Stimulated activated CD4-positive, alpha-beta T cell treated with anti-CD3 and anti-CD28 coated beads, TNF-alpha, amount 100 ng/mL, for 1 hour (primary cell): ENCODE measurements at places on chromosomes 4 and X.

DNA sequence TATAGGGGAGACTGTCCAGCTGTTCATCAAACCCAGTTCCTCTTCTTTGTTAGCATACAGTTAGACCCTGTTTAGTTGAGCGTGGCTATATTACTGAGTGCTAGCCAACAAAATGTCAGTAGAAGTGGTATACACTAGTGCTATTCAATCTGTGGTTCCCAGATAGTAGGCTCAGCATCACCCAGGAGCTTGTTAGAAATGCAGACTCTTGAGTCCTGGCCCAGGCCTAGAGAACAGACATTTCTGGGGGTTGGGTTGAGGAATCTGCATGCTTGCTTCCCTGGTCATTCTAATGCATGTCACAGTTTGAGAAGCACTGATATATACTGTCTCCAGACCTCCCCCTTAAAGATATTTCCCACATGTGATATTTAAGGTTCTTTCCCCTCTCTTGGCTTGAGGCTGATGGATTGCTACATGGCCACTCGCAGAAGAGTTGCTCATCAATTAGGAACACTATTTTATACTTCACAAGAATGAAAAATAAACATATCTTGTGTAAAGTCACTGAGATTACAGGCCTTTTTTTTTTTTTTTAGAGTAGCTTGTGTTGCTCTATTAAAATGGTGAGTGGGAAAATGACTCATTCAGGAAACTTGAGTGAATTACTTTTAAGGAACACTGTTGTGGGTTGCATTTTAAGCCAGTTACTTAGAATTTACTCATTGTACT is 289.0 kb downstream of the STIM2 start:
- no peak for DNase-seq

GRCh38 chr4:114223580-114223979 is 244.1 kb upstream of the ARSJ start:
- DNase-seq = no peak

GRCh38 chrX:7115557-7115956 is 32.0 kb upstream of the STS start:
- DNase-seq = no peak

- DNase-seq = no peak
Observed at GRCh38 chr4:7189475-7190277, 2.7 kb upstream of the SORCS2 start.

DNA sequence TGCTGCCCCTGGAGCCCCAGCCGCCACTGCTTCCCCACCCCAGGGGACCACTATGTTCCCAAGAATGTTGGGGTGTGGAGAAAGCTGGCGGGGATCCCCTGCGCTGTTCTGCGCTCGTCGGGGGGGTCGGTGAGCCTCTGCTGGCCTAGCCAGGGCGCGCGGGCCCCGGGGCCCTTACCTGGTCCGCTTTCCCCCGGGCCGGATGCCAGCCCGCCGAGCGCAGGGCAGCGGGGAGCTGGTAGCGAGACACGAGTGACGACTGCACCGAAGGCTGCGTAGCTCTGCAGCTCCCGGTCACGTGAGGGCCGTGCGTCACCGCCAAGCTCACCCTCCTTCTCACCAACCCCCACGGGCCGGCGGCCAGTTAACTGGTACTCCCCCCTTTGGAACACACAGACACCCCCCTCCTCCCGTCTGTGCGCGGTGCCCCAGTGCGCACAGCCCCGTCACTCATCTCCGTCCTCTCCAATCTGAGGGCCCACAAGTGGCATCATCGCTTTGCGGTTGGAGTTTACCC is at the start of gene BEX1:
BEX1 (minus strand) TSS at position 254 of the 517 bp plus-strand sequence. CDS start 897 bp downstream, outside the sequence.
- no peak for DNase-seq

DNA sequence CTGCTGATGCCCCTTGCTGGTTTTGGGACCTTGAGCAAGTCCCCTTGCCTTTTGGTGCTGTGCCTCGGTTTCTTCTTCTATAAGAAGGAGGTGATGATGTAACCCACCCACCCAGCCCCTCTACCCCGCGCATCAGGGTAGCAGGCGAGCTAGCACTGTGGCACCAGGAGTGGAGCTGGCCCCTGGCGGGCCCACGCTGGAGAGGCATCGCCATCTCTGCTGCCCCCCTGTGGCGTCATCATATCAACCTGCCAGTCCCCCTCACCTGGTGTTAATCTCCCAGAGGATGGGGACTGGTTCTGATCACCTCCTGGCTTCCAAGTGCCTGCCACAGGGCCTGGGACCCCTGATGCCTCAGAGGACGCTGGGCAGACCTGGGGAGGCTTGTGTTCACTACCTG is 6.3 kb upstream of the SORCS2 start:
- no peak for DNase-seq

GRCh38 chr4:150145946-150146340 is 67.7 kb downstream of the DCLK2 start:
- DNase-seq = no peak

GRCh38 chr4:129490516-129490915 is 394.6 kb downstream of the C4orf33 start:
- DNase-seq = no peak

GRCh38 chrX:124504111-124504983 is 158.0 kb downstream of the SH2D1A start:
- no peak for DNase-seq

DNA sequence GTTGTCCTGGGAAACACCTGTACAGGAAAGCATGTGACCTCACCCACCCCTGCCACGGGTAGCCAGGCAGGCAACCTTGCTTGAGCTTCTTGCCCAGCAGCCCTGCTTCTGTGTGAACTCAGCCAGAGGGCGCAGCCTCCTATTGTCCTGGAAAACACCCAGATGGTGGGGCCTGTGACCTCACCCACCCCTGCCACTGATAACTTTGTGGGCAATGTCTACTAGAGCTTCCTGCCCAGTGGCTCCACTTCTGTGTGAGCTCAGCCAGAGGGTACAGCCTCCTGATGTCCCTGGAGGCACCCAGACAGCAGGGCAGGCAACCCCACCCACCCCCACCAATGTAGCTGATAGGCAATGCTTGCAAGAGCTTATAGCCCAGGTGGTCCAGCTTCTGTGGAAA is 146.3 kb downstream of the DTHD1 start:
- DNase-seq = no peak

GRCh38 chrX:153411255-153411987 is at the start of gene ZFP92:
ZFP92 (plus strand) TSS chrX:153411472; CDS start chrX:153418323, 6,851 bp downstream.
- DNase-seq = no peak

DNA sequence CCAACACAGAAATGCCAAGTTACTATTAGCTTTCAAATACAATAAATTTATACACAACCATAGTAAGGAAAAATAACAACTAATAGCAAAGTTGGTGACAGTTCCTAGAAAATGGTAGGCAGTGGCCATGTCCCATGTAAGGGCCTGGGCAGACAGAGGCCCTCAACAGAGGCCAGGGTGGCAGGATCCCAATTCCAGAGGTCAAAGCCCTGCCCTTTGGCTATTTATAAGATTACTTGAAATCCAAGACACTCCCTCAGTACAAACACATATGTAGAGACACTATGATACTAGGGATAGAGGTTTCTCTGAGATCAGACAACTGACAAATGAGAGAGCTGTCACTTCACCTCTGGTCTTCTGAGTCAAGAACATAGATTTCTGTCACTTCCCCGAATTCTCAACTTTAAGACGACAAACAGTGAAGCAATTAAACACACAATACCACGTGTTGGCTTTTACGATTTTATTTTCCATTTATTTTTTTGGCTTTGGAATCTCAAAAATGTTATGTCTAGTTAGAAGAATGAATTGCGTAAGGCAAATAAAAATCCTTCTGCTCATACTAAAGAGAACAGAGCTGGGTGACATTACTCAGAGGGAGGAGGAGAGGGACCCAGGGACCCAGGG is 16.3 kb upstream of the MAOB start:
- no peak for DNase-seq

- DNase-seq = no peak
Observed at GRCh38 chr4:15652841-15653240, 2.3 kb downstream of the FBXL5 start.

- DNase-seq = no peak
Observed at GRCh38 chr4:188194421-188194820, 55.2 kb downstream of the TRIML1 start.

- DNase-seq = no peak
Observed at GRCh38 chr4:163976588-163976987, 482.1 kb downstream of the TMA16 start.

- DNase-seq = no peak
Observed at GRCh38 chr4:113423631-113424030, 337.9 kb downstream of the CAMK2D start.

- DNase-seq = no peak
Observed at GRCh38 chr4:159145318-159145991, 42.6 kb downstream of the RAPGEF2 start.

- no peak for DNase-seq
Observed at GRCh38 chr4:133968174-133968573, 233.4 kb downstream of the PABPC4L start.

DNA sequence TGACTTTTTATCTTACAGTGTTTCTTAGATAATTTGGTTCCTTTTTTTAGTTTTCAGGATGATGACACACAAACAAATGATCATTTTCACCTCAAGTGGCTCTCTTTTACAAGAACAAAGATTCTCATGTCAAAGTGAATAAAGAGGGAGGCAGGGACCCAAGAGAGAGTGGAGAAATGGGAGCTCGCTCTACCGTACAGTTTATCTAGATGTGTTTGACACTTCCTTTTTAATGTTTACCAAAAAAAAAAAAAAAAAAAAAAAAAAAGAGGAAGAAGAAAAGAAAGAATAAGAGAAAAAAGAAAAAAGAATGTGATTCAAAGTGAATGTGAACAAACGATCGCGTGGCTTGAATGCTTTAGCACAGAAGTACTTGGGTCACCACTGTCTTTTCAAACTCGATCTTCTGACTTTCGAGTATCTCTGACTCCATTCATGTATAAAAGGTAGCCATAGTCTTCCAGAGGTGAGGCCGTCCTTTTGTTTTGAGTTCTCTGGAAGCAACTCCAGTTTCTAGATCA is 75.6 kb upstream of the GRXCR1 start:
- DNase-seq = no peak

DNA sequence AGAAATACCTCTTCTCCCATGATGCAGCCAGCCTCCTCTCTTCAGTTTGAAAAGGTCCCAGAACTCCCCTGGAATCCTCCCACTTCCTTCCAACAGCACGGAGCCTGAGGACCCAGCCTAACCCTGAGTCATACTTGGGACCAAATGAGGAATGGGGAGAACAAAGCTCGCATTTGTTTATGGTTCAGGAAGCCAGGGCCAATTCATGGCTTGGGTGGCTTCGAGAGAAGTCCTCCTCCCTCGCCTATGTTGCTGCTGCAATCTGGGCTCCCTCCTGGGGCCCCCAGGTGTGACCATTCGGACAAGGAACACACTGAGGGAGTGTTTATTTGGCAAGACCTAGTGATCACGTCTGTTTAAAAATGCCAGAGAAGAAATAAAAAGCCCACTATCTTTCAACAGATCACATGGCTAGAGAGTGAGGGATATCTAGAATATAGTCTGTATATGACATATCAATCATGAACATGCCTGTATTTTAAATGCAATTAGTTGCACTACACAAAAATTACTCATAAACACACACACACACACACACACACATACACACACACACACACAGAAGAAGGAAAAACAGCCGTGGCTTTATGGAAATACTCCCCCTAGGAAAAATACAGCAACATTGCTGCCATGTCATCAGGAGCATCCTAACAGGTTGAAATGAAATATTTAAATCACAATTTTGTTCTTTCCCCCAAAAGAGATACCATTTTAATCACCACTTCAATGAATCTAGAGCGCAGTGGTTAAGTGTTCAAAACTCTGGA is 155.7 kb upstream of the MAP3K15 start:
- no peak for DNase-seq

DNA sequence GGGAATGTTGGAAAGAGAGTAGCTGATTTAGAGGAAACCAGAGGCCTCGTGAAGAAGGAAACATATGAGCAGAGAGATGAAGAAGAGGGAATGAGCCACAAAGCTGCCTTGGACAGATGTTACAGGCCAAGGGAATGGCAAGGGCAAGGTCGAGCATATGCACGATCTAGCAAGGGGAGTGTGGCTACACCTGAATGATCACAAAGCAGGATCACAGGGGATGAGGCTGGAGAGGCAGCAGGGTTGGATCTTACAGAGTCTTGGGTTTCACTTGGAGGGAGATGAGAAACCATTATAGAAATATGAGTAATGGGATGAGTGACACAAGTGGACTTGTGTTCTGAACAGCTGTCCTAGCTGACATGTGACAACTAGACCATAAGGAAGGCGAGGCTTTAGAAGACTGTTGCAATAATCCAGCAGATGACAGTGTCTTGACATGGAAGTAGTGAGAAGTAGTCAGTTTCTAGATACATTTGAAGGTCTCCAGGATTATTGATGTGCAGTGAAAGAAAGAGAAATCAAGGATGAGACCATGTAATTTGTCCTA is 58.7 kb downstream of the RASGEF1B start:
- DNase-seq = no peak
